Tongue (tissue), 3 donors: ENCODE measurements at places on chromosomes 13 and 19. TPM values are rescaled to one million over a fixed set of nuclear protein-coding genes. Genes with fewer than 3 reads are reported as not detected.

DNA sequence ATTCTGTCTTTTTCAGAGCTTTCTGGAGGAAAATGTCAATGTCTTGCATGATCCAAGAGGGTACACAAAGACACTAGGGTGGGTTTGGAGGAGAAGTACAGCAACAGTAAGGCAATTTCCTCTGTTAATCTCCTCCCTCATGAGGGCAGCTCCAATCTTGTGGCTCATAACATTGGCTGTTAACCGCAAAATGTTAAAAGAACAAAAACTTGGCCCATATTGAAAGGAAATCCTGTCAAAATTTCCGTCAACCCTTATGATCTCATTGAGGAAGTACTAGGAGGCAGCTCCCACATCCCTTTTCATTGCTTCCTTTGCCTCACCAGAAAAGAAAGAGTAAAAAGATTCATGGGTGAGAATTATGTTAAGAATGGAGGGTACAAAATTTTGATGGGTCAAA, 11.6 kb downstream of the OXGR1 start:
- no peak for DNase-seq

DNA sequence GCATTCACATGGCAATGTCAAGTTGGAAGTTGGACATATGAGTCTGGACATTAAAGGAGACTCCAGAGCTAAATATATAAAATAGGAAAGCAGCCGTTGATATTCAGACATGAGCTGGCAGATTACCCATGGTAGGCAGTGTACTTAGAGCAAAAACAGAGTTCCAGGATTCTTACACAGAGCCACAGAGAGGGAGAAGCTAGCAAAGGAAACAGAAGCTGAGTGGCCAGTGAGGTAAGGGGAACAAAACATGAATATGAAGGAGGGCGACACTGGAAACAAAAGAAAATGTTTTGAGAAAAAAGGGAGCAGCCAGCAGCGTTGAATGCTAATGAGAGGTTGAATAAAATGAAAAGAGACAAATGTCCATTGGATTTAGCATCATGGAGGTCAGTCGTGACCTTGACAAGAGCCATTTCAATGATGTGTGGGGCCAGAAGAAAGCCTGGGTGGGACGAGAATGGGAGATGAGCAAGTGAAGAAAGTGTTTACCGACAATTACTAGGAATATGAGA, 198.4 kb downstream of the POU4F1 start:
- no peak for DNase-seq

- DNase-seq, result peak; percentile 36
Observed at GRCh38 chr13:109667056-109667455, 119.3 kb downstream of the IRS2 start.

DNA sequence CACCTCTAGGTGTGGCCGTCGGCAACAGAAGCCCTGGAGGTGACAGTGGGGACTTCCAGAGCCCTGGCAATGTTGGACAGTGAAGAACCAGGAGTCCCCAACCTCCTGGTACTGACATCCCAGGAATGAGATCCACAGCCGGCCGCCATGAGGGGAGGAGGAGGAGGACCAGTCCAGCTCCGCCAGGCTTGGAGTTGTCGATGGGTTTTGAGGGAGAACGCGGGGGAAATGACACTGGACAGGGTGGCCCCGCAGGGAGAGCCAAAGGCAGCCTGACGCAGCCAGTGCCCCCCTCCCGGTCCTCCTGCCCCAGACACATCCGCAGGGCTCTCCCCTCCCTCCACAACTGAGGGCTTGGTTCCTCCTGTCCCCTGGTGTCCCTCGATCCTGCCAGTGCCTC, 57.9 kb downstream of the SPACA7 start:
- no peak for DNase-seq

GRCh38 chr13:27796544-27797227, 4.4 kb downstream of the GSX1 start:
- no peak for DNase-seq

The RASIP1 gene
- 24.1 TPM for total RNA-seq

The ZNF709 gene
- 7.0 TPM for total RNA-seq

The ZNF69 gene
- 9.8 TPM for total RNA-seq

GRCh38 chr13:106487129-106487528, 48.3 kb downstream of the EFNB2 start:
- no peak for DNase-seq

The SYDE1 gene
- total RNA-seq, result 15.3 TPM

The ZNF14 gene
- total RNA-seq, result 12.9 TPM

DNA sequence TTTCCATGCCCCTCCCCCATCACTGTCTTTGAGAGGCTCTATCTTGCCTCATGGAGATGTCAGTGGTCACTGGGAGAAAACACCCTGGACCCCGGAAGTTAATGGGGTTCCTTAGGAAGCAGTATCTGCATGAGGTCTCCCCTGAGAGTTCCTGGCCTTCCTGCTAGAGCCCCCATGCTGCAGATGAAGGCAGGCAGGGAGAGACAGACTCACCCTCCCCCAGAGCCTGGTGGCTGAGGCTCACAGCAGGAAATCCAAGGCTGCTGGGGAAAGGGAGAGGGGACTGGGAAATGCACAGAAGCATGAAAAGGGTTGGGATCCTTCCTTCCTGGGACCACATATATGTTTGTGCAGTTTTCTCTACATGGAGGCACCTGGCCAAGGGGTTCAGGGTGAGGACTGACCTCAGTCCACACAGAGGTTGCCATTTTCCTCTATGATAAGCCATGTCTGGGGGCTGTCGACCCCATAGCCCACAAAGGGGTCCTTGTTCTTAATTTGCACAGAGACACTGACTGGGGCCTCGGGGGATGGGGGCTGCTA, 95.4 kb downstream of the RNASEH2B start:
- no peak for DNase-seq

- DNase-seq, result no peak
Observed at GRCh38 chr13:31805841-31806240, 66.5 kb downstream of the RXFP2 start.

The MYH14 gene
- total RNA-seq, result 60.6 TPM

The IGFL4 gene
- total RNA-seq, result 0.41 TPM

DNA sequence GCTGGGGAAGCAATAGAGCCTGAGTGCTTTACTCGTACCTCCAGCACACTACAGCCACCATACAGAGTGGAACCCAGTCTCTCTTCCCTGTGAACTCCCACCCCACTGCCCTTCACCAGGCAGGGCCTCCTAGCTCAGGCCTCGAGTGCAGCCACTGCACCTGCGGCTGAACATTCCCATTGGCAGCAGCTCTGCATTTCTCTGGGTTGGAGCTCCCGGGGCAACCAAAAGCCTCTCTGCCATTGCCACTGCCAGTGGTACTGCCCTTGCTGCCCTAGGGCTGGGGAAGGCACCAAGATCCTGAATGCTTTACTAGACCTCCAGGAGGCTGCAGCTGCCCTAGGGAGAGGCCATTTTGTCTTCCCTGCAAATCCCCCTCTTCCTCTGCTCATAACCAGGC, 266.8 kb downstream of the TDRD3 start:
- DNase-seq, result no peak

The TMC4 gene
- 4.3 TPM for total RNA-seq

DNA sequence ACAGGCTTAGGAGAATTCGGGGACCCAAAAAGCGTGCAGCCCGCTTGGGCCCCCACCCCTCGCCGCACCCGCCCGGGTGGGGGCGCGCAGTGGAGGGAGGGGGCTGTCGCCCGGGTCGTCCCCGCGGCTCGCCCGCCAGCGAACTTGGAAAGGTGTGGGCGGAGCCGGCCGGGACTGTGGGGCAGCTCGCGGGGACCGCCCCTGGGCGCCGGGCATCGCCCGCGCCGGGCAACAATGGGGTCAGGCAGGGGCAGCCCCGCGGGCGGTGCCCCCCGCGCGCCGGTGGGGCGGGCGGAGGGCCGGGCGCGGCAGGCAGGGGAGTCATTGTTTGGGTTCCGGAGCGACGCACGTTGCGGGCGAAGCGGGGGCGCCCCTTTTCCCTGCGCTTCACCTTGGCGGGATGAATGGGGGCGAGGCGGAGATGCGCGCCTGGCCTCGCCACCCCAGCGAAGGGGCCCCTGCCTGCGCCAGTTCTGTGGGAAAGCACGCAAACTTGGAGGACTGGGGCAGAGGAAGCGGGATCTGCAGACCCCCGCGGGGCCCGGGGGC, 647 bp upstream of the KLF12 start:
- DNase-seq, result peak; percentile 76

GRCh38 chr19:49362048-49362928, at the start of gene TEAD2:
Gene TEAD2 (minus strand): TSS chr19:49362416. CDS start chr19:49360075, 2,341 bp downstream.
- DNase-seq, result peak; percentile 92

The SYT5 gene
- total RNA-seq, result not detected

GRCh38 chr19:51196181-51196580, 28.7 kb upstream of the CD33 start:
- no peak for DNase-seq

DNA sequence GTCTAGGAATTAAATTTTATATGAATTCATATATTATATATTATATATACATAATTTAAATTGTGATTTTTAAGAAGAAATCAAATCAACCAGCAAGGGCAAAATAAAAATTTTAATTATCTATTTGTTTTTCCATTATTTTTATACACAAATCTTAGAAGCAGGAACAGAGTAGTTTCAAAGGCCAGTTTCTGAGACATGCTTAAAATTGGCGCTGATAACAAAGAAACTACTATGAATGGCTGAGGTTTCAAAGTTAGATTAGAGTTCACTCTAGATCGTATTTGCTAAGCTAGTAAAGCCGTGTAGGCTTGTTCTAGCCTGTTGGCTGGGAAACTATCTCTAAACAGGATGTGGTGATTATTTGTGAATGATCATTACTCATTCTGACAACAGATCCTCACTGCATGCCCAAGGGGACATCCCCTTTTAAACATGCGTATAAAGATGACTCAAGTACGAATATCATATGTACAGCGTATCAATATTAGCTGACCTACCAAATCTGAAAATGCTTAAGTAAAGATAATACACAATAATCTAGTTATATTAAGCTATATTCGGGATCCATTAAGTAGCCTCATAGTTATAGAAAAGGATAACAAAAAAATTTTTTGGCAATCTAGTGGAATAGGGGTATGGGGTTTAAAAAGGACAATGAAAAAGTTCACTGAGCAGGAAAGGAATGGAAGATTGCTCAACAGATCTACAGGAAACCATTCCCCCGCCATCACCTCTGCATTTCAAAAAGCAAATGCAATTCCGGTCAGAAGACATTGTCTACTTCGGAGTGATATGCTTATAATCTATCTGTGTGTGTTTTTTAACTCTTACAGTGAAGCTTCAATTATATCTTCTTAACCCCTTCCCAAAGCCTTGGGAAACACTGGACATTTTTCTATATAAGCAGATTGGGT, 150.1 kb downstream of the SHISA2 start:
- peak; percentile 48 for DNase-seq

The KLK7 gene
- total RNA-seq, result 0.51 TPM

The IRGC gene
- total RNA-seq, result not detected

GRCh38 chr13:29405401-29405800, 190.1 kb downstream of the SLC7A1 start:
- DNase-seq, result no peak

DNA sequence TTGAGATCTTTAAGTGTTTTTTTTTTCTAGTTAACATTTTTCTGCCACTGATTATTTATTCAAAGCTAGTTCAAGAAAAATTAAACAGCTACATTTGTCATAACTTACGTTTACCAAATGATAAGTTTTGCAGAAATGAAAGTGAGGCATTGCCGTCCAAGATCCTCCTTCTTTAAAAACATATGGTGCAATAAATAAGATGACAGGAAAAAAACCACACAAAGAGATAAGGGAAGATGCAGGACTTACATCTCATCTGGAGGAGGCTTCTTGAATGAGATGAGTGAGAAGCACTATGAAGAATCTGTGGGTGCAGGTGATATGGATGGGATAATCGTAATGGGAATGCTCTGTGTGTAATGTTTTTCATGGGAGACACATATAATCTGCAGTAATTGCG, 12.4 kb downstream of the TNFSF13B start:
- no peak for DNase-seq

GRCh38 chr19:14502334-14503092, 6.6 kb upstream of the GIPC1 start:
- no peak for DNase-seq

DNA sequence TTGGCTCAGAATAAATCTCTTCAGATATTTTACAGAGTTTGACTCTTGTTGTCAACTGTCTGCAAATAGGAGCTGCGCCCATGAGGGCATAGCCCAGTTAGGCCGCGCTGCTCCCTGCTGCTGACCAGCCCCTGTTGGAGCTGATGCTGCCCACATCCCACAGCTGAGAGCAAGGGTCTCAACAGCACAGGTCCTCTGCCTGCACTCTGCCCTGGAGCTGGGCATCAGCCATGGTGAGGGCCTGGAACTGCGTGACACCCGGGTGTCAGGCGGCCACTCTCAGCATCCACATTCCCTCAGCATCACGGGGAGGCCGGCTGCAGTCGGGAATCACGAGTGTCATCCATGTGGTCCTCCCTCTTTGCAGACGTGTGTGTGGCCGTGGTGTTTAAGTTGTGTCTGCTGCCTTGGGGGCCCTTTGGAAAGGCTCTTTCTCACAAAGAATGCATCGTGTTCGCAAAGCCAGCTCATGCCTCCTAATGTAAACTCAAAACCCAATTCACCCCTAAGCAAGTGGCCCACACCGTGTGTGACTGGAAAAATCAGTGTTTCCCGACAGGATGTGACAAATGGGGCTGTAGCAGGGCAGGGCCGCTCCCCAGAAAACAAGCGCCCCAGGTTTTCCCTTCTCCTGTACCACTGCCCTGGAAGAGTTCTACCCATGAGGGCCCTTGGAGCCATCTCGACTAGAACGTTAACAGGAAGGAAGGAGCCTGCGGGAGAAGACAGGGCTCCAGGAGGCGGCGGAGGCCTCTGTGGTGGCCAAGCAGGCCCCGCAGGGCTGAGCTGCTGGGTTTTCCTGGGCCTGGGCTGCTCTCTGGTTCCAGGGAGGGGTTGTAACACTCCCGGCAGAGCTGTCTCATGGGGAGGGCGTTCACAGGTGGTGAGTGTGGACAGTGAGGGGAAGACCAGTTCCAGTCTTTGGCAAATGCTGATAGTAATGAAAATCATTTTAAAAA, 20.3 kb downstream of the ATP11A start:
- no peak for DNase-seq

GRCh38 chr19:3979289-3979673, 6.0 kb downstream of the EEF2 start:
- DNase-seq, result no peak

DNA sequence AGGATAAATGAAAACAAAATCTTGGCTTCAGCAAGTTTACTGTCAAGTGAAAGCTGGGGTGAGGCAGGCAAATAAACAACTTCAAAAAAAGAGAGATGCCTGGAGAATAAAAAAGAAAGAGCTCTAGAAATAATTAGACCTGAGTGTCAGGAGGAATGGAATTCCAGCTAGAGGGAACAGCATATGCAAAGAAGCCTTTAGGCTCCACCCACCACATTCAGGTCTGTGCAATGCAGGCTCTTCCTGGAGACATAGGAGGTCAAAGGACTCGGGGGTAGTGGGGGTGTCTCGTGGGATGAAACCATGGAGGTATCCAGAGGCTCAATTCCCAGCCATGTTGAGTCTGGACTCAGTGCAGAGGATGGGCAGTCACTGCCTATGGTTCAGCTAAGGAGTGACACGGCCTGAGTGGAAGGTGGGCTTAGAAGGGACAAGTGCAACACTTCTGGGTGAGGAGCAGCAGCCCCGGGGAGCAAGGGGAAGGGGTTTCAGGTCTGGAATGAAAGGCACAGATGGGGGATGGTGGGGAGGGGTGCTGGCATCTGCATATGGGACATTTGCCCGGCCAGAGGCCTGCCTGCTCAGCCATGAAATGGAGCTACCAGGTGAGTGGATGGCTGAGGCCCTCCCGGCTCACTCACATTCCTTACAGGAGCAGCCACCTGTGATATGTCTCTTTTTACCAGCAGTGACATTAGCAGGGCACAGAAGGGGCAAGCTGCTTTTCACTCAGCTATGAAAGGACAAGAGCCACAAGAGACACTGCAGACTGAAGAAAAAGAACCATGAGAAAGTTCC, 12.3 kb downstream of the LATS2 start:
- DNase-seq, result no peak

The ZNF615 gene
- 19.5 TPM for total RNA-seq

The BORA gene
- total RNA-seq, result 4.7 TPM
